Ecto neural progenitor cell (in vitro differentiated cells): ENCODE measurements at places on chromosomes 7 and 10.

GRCh38 chr10:6027929-6028328 is 34.2 kb downstream of the IL2RA start:
- DNase-seq: peak; percentile 1

DNA sequence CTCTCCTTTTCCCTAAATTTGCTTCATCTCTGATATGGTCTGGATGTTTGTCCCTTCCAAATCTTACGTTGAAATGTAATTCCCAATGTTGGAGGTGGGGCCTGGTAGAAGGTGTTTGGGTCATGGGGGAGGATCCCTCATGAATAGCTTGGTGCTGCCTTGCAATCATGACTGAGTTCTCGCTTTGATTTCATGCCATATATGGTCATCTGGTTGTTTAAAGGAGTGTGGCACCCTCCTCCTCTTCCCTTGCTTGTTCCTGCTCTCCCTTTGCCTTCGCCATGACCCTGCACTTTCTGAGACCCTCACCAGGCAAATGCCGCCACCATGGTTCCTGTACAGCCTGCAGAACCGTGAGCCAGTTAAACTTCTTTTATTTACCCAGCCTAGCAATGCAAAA is 14.5 kb downstream of the NOBOX start:
- DNase-seq: no peak

DNA sequence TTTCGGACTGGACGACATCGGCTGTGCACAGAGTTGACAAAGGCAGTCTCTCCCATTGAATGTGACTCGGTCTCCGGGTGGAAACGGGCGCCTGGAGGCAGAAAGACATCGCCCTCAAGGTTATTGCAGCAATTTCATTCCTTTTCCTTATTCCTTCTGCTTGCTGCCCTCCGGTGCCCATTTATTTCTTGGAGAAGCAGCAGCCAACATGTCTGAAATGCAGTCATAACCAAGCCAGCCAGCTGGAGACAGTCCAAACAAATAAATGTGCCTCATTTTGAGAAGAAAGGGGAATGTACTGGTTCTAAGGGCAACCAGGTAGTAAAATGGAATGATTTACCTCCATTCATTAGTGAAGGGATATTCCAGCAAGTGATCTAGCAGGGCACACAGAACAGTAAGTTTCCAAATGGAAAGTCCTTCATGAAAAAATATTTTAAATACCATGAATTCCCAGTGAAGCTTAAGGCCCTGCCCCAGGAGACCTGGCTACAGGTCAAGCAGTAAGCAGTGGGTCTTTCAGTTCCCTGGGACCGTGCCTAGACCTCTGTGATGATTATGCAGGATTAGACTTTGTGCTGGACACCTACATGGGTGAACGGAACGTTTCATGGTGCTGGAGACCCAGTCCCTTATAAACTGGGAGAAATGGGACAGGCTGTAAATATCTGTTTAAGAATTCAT is 86.6 kb downstream of the ABLIM1 start:
- no peak for DNase-seq

DNA sequence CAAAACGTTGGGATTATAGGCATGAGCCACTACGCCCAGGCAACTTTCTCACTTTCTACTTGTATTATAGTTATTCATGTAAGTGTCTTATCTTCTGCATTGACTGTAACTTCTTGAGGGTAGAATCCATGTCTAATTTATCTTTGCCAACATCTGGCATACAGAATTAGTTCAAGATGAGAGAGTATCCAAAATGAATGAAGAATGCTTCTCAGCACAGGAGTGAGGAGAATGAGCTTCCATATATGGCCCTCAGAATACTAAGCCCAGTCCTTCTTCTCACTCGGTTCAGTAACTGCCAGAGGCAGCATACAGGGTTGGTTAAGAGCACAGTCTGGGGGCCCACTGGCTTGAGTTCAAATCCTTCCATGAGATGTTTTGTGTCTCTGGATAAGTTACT is 75.0 kb upstream of the LRRC17 start:
- DNase-seq: no peak

GRCh38 chr10:86335831-86336230 is 30.8 kb downstream of the GRID1 start:
- DNase-seq: no peak

GRCh38 chr10:17685233-17685840 is 41.4 kb downstream of the STAM start:
- no peak for DNase-seq

GRCh38 chr10:75464478-75465449 is 33.3 kb downstream of the LRMDA start:
- DNase-seq: peak; percentile 9

- DNase-seq: peak; percentile 72
Observed at GRCh38 chr7:127976738-127977120, 54.5 kb downstream of the LRRC4 start.

GRCh38 chr10:73862011-73862410 is 12.3 kb downstream of the CAMK2G start:
- no peak for DNase-seq

- DNase-seq: no peak
Observed at GRCh38 chr7:115417662-115418061, 495.8 kb downstream of the MDFIC start.

DNA sequence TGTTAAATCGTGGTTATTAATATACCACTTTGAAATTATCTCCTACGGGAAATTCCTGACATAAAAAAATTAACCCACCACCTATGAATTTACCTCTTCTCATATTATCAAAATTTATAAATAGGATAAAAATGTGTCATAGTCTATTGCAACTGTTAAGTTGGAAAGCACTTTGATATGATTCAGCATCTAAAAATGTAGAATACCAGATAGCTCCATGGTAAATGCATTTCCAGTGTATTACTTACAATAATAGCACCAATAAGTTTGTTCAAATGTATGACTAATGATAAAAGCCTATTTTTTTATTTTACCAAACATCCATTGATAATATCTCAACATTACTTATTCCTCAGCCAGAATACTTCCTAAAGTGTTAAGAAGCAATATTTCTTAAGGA is 13.6 kb upstream of the KCND2 start:
- no peak for DNase-seq

DNA sequence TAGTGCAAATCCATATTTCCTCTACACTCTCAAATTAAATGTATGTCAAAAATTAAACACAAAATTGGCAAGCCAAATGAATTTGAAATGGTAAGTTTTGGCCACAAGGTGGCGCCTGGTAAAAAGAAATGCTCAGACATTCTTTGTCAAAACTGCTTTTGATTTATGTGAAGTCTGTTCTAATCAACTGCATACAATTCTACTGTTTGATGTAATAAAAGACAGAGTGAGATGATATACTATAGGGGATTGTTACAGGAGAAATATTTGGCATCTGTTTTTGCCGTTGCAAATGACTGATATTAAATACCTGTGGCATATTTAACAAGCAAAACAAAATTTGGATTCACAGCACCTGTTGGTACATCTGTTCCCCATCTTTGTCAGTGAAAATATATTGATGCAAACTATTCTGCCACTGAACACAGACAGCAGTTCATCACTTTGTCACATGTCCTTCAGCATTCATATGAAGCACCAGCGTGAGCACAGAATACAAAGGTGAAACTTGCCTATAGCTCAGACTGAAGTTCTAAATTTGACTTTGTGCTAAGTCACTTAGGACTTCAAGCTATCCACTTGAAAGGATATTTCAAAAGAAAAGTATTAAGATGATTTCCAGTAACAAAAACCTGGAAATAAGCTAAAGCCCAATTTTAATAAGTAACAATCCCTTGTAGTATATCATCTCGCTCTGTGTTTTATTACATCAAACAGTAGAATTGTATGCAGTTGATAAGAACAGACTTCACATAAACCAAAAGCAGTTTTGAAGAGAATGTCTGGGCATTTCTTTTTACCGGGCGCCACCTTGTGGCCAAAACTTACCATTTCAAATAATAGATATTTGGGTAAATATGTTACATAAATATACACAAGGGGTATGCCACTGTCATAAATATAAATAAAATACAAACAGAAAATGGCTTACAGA is 10.2 kb upstream of the CH25H start:
- DNase-seq: no peak

- DNase-seq: no peak
Observed at GRCh38 chr7:152636441-152636840, 39.5 kb downstream of the XRCC2 start.

GRCh38 chr7:26485367-26485934 is 193.8 kb downstream of the SNX10 start:
- no peak for DNase-seq
